SK-N-SH (cell line): ENCODE measurements at places on chromosomes 1 and 21.

- peak; percentile 46 for DNase-seq
Observed at GRCh38 chr1:92851729-92852128, 19.9 kb downstream of the RPL5 start.

GRCh38 chr1:114023377-114023776, 44.1 kb downstream of the OLFML3 start:
- no peak for DNase-seq

- no peak for DNase-seq
Observed at GRCh38 chr1:199808110-199808870, 219.2 kb upstream of the NR5A2 start.

DNA sequence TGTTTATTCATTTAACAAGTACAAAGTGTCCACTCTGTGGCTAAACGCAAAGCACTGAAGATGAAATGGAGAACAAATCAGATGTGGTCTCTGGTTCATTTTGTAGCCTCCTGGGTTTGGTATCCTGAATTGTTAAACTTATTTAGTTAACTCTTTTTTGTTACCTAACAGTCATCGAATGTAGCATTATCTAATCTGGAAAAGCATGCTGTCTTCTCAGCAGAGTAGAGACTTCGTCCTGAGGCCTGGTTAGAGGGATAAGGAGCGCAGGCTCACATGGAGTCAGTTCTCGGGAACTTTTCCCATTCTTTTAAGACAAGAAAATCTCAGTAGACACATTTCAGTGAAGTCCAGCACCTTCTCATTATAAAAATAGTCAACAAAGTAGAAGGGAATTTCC, 33.1 kb upstream of the SH3D21 start:
- DNase-seq: no peak

DNA sequence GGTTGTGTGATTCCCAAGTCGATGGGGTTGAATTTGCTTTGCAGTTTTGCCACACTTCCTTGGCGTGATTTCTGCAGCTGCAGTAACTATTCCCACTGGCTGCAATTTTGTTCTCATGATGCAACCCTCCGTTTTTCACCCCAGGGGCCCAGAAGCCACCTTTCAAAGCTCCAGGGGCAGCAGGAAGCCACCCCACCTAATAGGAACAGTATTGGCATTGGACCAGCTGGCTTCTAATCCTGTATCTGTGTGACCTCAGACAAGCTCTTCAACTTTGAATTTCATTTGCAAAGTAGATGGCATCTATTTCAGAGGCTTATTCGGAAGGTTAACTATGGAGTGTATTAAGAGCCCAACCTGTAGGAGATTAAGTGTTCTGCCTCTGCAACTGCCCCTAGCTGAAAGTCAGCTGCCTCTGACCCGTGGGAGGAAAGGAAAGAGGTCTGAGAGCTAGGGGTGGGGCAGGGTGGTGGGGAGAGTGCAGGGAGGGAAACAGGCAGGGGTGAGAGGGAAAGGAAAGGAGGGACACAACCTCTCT, 12.6 kb downstream of the C1orf115 start:
- DNase-seq: no peak

GRCh38 chr1:22494943-22495579, 43.4 kb downstream of the ZBTB40 start:
- DNase-seq: no peak

GRCh38 chr21:39209334-39209688, 26.1 kb upstream of the PSMG1 start:
- DNase-seq: no peak

- no peak for DNase-seq
Observed at GRCh38 chr21:29725025-29725736, 214.6 kb downstream of the GRIK1 start.

- DNase-seq: no peak
Observed at GRCh38 chr1:119815361-119815760, 4.1 kb upstream of the REG4 start.

- peak; percentile 12 for DNase-seq
Observed at GRCh38 chr1:153882296-153882912, 40.4 kb downstream of the GATAD2B start.

GRCh38 chr1:202697038-202697437, 13.2 kb downstream of the SYT2 start:
- no peak for DNase-seq

- DNase-seq: peak; percentile 93
Observed at GRCh38 chr1:245156041-245156735, 1.4 kb downstream of the KIF26B start.

DNA sequence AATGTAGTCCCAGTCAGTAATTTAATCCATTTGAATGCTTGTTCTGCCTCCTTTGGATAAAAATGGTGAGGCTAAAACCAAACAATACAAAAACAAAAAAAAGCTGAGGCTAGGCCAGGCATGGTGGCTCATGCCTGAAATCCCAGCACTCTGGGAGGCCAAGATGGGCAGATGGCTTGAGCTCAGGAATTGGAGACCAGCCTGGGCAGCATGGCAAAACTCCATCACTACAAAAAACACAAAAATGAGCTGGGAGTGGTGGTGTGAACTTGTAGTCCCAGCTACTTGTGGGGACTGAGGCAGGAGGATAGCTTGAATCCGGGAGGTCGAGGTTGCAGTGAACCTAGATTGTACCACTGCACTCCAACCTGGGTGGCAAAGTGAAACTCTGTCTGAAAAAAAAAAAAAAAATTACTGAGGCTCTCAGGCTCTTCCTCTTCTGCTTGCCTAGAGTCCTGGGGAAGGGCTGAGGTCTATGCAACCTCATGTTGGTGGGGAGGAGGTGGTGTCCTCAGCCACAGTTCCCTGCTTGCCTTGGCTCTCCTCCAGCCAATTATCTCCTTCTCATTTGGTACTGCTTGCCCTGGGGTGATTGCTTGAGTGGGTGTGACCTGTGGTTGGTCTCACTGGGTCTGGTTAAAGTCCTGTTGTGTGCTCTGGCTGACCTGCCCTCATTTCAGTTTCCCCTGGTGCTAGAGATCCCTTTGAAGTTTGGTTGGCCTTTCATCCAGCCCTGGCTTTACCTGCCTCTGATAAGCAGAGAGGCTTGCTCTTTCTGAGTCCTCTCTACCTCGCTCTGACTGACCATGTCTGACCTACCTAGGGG, 20.9 kb downstream of the S1PR1 start:
- DNase-seq: no peak

- no peak for DNase-seq
Observed at GRCh38 chr1:232271991-232272589, 357.8 kb downstream of the SIPA1L2 start.
